ENCODE measurements at places on chromosomes 3 and 15.

DNA sequence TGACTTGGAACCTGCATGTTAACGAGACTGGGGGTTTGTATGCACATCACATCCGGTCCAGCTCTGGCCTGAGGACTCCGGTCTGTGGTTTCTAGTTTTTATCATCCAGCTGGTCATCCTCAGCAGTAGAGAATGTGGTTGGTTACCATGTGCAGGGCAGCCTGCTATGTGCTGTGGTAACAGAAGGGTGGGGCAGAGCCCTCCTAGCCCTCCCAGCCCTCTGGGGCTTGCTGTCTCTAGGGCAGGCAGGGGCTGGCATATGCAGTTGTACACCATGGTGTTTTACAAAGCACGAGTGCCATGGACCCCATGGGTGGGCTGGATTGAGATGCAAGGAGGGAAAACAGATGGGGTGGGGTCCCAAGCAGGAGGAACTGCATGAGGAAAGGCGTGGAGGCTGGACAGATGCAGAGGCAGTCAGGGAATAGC is 70.2 kb downstream of the APBA2 start:
- DNase-seq, result no peak

DNA sequence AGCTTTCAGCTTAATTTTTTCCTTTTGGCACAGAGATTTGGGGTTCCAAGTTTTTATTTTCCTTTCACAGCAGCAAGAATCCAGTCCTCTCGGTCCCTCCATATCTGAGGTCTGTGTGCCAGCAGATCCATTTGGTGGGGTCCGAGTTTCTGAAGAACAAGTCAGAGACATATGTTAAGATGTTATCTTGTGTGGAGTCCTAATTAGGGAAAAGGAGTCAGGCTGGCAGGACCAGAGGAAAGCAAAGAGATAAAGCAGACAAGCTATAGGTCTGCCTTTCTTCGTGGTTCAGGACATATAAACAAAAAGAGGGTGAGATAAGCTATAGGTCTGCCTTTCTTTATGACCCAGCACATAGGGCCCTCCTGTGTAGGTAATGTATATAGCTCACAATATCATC is 54.9 kb downstream of the TMED3 start:
- DNase-seq, result no peak

GRCh38 chr15:87609474-87609873 is 647.1 kb downstream of the NTRK3 start:
- no peak for DNase-seq

GRCh38 chr3:110344897-110345767 is 726.5 kb upstream of the NECTIN3 start:
- no peak for DNase-seq

DNA sequence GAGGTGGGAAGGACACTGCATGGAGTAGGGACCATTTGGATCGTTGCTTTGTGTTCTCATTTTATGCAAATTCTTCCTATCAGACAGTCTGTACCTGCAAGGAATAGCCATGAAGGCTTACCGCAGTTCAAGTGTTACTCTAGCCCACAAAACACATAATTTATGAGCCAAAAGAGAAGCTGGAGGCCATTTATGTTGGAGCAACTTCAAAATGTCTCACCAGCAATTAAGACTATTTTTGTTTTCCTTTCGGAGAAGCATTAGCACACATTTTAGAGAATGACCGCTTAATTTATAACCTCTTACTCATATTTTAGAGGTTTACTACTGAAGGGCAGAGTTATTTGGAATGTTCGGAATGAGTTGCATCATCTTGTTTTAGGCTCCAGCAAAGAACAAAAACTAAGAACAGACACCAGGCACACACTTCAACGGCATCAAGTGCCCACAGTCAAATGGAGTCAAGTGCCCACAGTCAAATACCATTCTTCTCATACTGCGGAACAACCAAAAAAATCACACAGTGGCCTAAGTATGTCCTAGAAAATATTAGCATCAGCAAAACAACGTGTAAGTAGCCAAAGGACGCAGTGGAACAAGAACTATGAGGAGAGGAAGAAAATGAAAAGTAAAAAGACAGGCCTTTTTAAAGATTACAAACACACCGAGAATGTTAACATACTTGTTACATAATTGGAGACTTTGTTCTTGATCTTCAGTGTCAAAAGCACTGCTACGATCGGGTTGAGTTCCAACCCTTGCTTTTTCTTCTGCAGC is 17.5 kb upstream of the GOLGA8J start:
- no peak for DNase-seq
